ENCODE measurements at places on chromosomes 11 and 22. TPM values are rescaled to one million over a fixed set of nuclear protein-coding genes. Genes with fewer than 3 reads are reported as not detected.

Gene MRPL23
- 40.7 TPM for total RNA-seq

Gene AIFM3
- total RNA-seq = 0.34 TPM

Gene VSIG2
- total RNA-seq = 0.32 TPM

Gene FOLH1
- total RNA-seq = not detected

Gene APOA4
- not detected for total RNA-seq

Gene KRTAP5-8
- total RNA-seq = not detected

Gene SAA4
- not detected for total RNA-seq

Gene B4GALNT4
- total RNA-seq = 8.6 TPM

Gene MUC6
- total RNA-seq = not detected

Gene FOLR1
- not detected for total RNA-seq

Gene BRMS1
- 53.9 TPM for total RNA-seq

Gene MYO18B
- 0.65 TPM for total RNA-seq

Gene MMP13
- total RNA-seq = not detected

Gene NCAM1
- 0.44 TPM for total RNA-seq

Gene KRTAP5-2
- total RNA-seq = not detected

Gene RIBC2
- 1.6 TPM for total RNA-seq

Gene FAM111B
- 2.0 TPM for total RNA-seq

Gene CACNA1I
- total RNA-seq = 27.9 TPM

Gene OVOL1
- total RNA-seq = not detected

Gene MPZL2
- total RNA-seq = 0.50 TPM

Gene TMEM134
- 65.6 TPM for total RNA-seq

Gene ZP1
- total RNA-seq = not detected

Gene GNG3
- total RNA-seq = not detected

Gene PIK3C2A
- total RNA-seq = 33.0 TPM

Gene PDGFB
- total RNA-seq = 4.4 TPM

Gene OR8D4
- total RNA-seq = not detected

Gene NLRP14
- not detected for total RNA-seq

Gene RAB39A
- 0.20 TPM for total RNA-seq

Gene PICK1
- 25.4 TPM for total RNA-seq

Gene C1QTNF5
- not detected for total RNA-seq

Gene POU2AF2
- not detected for total RNA-seq

Gene GAL3ST3
- not detected for total RNA-seq

Gene VSIG10L2
- total RNA-seq = not detected

Gene HRAS
- total RNA-seq = 31.4 TPM

Gene SMC1B
- 0.17 TPM for total RNA-seq

Gene MUC5AC
- total RNA-seq = not detected

Gene C11orf91
- not detected for total RNA-seq

Gene NXPE4
- not detected for total RNA-seq

Gene LINC01488
- not detected for total RNA-seq

Gene CYB5R2
- not detected for total RNA-seq

Gene KLHL35
- total RNA-seq = 3.1 TPM

Gene OR6A2
- not detected for total RNA-seq

Gene MS4A7
- 4.7 TPM for total RNA-seq

Gene CNIH2
- 9.0 TPM for total RNA-seq

Gene PVALB
- total RNA-seq = 7.4 TPM

Gene KREMEN1
- total RNA-seq = 0.15 TPM

Gene DAGLA
- total RNA-seq = 1.3 TPM

Gene SBF2
- total RNA-seq = 15.5 TPM

Data from T-helper 17 cell (primary cell).